ENCODE measurements at places on chromosomes 7 and 10.

- no peak for DNase-seq
These were observed 318.1 kb downstream of the KCNMA1 start for GRCh38 chr10:77319557-77319956.

DNA sequence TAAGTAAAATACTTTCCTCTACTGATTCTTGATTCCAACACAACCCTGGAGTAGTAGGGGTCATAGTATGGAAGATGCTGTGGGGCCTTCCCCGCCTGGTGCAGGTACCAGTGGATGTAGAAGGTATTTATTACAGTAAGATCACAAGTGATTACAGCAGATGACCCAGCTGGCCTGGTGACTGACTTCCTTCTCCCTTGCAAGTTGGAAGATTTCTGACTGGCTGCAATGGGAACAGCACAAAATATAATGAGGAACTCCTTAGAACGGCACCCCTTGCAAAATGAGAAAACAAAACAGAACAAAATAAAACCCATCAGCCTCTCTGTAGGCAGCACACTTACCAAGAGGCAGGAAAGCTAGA is 61.7 kb upstream of the TARP start:
- no peak for DNase-seq

DNA sequence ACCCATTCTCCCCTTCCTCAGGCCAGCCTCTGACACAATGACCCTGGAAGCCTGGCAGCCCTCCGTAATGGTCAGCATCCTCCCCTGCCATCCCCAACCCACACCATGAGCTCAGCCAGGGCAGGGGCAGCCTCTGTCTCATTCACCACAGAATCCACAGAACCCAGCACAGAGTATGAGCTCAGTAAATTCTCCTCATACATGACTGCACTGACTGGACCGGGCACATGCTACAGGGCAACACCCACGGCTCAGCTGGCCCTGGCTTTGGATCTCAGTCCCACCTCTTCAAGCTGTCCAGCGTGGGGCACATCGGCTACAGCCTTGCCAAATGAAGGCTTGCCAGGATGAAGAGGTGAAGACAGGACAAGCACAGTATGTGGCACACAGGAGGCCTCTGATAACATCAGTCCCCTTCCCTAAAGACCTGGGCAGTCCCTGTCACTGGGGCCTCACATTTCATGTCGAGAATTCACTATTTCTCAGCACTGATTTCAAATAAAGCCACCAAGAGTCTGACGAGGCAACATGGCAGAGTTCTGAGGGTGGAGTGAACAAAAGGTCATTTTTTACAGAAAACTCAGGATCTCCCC is 7.9 kb downstream of the GPRIN2 start:
- no peak for DNase-seq

DNA sequence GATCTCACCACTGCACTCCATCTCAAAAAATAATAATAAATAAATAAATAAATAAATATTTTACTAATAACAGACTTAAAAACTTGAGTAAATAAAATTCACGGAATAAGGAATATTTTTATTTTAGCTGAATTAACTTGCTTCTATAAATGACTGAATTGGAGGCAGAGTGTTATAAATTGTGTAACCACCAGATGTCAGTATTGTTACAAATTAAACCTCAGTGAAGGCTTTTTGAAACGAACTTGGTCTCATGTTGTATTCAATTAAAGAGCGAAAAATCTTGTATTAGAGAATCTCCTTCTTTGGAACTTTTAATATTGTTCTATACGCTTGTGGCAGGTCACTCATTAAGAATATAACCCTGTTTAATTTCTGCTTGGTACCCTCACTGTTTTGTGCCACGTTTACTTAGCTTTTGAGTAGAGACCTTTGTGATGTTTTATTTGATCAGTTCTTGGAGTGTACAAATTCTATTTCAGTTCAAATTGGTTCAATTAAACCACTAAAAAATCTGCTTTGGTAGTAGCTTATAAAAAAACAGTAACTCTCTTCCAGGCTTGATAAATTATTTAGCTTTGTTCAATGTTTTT is 45.6 kb upstream of the SCIN start:
- no peak for DNase-seq

DNA sequence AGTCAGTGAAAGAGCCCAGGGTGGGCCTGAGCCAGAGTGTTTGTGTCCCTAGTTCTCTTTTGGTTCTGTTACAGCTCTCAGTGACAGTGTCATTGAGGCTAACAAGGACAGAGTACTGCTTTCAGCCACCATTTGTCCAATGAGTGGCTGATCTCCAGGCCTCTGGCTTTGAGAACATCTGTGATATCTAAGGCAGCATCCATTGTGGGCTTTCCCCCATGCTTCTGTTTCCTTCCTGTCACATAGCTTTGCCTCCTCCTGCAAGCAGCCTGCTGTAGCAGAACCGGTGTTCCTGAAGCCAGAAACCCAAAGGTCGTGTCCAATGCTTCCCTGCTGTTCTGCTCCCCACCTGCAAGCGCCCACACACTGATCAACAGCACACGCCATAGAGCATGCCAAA is 68.4 kb downstream of the IKZF1 start:
- no peak for DNase-seq

GRCh38 chr10:75037171-75038153 is 74.0 kb upstream of the SAMD8 start:
- DNase-seq: no peak

- DNase-seq: no peak
These were observed 4.0 kb downstream of the EFCAB10 start for GRCh38 chr7:105577251-105577650.

GRCh38 chr10:26802527-26802926 is 58.2 kb downstream of the ABI1 start:
- no peak for DNase-seq

DNA sequence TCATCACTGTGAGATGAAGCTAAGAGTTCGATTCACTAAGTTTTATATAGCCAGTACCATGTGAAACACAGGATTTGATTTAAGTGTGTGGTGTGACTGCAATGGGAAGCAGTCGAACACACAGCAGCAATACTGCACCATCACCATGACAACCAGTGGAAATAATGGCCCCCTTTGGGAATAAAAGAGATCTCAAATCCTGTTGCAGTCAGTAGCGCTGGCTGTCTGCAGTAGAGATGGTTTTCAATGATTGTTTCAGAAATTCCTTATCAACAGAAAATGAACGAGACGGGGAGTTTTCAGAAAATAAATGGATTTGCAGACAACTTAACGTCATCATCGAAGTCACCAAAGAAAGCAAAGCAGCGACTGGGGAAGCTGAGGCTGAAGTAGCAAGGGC is 91.0 kb downstream of the PTPRE start:
- DNase-seq: no peak

DNA sequence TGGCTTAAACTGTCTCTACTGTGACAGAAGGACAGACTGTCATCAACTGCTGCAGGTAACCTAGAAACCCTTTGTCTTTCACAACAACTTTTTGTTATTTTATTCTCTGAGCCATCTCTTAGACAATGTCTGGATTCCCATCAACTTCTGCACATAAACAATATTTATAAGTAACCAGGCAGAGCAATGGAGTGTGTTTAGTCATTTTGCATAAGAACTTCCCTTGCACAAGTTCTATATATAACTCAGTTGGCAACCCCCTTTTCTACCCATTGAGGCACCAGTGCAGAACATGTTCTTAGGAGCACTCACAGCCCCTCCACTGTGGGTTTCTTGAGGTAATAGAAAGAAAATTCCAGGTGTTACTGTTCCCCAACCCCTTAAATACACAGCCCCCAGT is 65.0 kb upstream of the IL6 start:
- no peak for DNase-seq

- DNase-seq: no peak
These were observed 116.2 kb downstream of the CAMK1D start for GRCh38 chr10:12465385-12466136.

GRCh38 chr7:44043902-44044301 is 600 bp upstream of the DBNL start:
- DNase-seq: no peak

DNA sequence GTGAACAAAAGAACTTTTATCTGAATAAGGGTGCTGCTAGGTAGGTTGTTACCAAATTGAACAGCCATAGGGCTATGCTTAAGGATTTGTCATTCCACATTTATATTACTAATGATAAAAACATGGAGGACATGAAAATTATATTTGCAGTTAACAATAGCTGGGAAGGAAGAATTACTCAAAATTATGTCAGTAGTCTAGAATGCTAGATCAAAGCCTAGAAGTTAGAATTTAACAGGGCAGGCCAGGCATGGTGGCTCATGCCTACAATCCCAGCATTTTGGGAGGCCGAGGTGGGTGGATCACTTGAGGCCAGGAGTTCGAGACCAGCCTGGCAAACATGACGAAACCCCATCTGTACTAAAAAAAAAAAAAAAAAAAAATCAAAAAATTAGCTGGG is 9.4 kb downstream of the STK17A start:
- DNase-seq: no peak

DNA sequence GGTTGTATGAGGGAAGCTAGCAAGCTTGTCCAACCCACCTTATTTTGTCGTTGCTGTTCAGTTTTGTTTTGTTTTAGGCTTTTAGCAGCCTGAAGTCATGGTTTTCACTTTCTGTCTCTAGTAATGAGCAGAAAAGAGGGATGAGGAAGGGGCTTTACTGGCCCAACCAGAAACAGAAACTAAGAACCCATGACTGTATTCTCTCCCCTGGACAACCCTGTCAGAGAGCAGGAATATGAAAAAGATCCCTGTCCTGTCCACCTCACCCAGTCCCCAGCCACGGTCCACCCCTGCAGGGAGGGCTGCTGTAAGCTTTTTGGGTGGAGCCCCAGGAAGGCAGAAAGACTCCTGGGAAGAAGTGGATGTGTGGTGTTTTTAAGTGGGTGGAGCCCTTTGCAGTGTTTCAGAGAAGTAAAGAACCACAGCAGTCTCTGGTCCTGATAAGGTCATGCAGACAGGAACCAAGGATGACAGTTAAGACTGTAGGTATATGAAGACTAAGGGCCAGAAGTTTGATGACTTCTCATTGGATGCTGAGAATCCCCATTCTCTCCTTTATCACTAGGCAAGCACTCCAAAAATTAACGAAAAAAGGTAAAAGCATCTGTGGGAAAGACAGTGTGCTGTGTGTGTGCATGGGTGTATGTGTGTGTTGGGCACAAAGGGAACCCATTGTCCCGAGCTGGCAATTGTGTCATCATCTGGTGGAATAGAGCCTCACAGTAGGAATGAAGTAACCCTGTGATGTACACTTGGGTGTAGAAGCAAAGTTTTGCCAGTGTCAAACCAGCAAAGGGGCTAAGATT is 13.8 kb downstream of the MRPL32 start:
- DNase-seq: no peak

DNA sequence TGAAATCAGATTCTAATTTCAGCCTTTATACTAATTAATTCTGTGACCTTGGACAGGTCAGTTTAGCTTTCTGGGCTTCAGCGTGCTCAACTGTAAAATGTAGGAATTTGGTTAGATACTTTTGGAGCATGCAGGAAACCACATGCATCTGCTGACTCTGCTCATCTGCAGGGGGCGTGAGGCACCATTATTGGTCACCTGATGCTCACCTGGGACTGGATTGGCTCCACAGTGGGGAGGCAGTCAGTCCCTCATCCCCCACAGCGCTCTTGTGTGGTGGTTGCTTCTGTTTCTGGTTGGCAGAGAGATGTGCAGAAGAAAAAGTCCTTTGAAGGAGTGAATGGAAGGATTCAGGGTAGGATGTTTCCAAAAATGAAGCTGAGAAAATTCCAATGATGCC is 150.9 kb upstream of the MTPN start:
- DNase-seq: no peak

DNA sequence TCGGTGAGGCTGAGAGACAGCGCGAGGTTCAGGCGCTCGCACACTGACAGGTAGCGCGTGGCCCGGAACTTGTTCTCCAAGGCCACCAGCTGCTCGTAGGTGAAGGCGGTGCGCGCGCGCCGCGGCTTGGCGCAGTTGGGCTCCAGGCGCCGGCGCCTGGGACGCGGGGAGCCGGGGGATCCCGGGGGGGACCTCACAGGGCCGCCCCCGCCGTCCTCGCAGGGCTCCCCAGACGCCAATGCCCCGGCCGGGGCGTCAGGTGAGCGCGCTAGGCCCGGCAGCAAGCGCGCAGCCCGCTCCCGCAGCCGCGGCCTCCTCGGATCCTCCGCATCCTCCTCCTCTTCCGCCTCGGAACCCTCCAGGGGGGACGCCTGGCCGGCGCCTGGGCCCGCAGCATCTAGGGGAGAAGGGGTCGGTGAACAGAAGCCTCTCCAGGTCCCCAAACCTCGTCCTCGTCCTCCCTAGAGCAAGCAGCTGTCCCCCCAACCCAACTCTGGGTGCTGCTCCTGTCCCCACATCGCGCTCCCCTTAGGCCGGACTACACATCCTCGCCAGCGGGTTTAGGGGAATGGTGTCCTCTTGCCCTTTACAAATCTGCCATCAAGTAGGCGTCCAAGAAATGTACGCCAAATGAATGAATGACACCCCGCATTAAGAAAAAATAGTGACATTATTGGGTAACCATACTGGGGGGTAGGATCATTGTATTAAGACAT is 1.9 kb downstream of the NKX1-2 start:
- no peak for DNase-seq

DNA sequence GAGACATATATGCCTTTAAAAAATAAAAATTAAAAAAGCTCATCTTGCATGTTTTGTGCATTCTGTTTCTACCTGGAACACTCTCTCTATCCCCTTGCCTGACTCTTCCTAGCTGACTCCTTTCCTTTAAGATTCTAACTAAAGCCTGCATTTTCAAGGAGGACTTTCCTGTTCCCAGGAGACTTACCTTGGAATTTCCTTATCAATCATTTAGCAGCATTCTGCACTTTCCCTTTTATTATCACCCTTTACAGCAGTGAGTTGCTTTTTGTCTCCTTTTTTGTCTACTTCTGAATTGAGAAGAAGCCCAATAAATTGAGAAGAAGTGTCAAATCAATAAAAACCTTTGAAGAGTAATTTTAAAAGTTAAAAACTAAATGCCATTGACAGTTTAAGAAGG is 142.2 kb upstream of the TMEM196 start:
- DNase-seq: no peak

Data from stimulated activated CD8-positive, alpha-beta memory T cell treated with anti-CD3 and anti-CD28 coated beads, Interleukin-4, amount 100 ng/mL, for 1 hour (primary cell).